Uterus (tissue), 4 donors: ENCODE measurements at places on chromosomes 2 and 18. TPM values are rescaled to one million over a fixed set of nuclear protein-coding genes. Genes with fewer than 3 reads are reported as not detected.

Gene ARHGAP28
- 1.0 TPM for total RNA-seq

Gene LINC00305
- total RNA-seq, result not detected

Gene SPEG
- 44.1 TPM for total RNA-seq

Gene WNT6
- total RNA-seq, result 1.9 TPM

Gene ALK
- not detected for total RNA-seq

Gene TMEM18
- total RNA-seq, result 37.3 TPM

Gene MAIP1
- 44.1 TPM for total RNA-seq

Gene CCL20
- not detected for total RNA-seq

Gene LIMS2
- 81.5 TPM for total RNA-seq

Gene DSC3
- 15.7 TPM for total RNA-seq
